ENCODE measurements at places on chromosomes 16 and 17.

DNA sequence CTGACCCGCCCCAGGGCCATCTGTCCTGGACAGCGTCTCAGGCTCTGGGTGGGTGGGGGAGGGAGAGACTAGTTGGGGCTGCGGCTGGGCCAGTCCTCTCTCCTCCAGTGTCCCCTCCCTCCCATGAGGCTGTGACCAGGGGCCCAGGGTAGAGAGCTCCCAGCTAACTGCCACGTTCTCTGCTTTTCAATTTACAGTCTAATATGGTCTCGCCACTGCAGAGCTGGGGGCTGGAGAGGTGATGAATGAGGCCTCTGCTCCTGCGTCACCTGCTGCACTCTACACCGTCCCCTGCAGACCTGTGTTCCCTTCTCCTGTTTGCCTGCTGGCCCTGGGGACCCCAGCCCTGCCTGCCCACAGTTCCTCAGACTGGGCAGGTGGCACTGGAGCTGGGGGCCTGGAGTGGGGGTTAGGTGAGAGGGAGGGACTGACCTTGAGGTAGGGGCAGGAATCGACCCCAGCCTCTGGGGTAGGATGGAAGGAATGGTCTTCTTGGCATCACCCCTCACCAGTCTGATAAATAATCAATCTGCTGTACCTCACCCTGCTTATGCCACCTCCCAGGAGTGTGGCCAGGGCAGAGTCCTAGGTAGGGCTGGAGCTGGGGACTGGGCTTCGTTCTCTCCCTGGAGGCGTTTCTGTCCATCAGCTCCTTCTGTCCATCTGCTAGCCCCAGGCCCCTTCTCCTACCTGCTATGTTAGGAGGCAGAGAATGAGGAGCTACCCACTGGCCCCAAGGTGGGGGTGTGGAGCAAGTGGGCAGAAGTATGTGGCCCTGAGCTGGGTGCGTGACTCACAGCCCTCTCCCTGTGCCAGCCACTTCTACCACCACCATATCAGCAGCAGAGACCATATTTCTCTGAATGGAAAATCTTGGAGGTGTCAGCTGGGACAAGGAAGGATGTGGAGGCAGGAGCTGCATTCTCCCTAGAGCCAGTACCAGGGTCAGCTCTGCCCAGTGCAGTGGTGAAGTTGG is 12.9 kb downstream of the SEZ6 start:
- no peak for DNase-seq

DNA sequence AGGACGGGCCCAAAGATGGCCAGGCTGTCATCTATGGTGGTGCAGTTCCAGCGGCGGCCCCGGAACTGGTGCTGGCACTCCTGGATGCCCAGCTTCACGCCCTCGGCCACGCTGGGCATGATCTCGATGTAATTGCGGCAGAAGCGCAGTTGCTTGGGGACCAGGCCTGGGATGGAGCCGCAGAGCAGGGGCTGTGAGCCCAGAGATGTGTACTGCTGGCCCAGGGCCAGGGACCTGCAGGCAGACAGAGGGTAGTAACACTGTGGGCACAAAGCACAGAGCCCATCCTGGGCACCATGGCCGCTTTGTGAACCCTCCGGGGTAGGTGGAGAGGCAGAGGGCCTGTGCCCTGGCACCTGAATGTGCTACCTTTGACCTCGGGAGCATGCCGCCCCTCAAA is 44.8 kb downstream of the WNT3 start:
- DNase-seq, result no peak

DNA sequence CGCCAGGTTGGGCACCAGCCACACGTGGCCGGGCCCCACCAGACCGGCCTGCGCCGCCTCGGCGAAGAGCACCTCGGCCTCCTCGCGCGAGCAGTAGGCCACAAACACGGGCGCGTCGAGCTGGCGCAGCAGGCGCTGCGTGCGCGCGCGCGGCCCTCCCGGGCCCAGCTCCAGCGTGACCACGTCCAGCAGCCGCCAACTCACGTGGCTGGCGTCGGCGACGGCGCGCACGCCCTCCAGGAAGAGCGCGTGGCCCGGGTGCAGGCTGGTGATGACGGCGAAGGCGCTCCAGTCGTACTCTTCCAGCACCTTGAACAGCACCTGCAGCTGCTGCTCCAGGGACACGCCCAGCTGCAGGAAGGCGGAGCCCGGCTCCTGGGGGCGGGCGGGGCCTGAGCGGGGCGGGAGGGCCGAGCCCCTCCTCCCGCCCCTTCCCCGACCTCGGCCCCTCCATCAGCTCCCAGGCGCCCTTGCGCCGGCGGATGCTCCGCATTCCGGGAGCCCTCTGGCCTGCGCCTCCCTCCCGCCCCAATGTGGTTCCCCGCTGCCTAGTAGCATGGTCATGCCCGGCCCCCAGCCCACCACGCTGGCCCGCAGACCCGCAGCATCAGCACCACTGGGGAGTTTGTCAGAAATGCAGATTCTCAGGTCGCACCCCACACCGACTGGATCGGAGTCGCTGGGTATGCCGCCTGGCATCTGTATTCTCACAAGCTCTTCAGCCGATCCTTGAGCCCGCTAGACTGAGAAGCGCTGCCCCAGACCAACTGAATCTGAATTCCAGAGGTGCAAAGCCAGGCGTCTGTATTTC is 7.2 kb downstream of the GRIN2C start:
- DNase-seq, result no peak

DNA sequence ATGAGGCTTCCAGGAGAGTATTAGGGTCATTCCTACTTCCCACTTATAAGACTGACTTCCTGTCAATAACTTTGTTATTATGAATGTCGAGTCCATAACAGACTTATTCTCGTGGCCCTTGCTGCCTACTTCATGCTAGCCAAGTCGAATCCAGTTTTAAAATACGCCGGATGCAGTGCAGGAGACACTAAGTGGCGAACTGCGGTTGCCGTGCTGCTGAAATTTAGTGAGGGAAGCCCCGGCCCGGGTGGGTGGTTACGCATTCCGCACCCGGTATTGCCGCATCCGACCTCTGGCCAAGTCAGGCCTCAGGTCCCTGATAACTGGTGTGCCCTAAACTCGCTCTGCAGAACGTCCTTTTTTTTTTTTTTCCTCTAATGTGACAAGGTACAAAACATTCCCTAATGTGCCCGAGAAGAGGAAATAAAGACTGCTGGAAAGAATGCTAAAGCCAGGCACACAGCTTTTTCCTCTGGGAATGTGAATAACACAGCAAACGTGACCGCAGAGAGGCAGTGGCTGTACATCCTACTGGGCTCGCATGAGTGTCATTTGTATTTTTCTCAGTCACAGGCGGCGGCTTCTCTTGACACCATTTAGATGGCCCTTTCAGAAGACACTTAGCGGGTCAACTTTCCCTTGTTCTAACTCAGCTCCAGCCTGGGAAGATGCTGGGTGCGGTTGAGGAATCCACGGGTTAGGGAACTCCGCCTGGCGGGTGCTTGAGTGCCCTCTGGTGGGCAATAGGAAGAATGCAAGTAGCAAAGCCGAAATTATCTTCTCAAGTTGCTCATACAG is 7.1 kb upstream of the AKTIP start:
- peak; percentile 79 for DNase-seq

DNA sequence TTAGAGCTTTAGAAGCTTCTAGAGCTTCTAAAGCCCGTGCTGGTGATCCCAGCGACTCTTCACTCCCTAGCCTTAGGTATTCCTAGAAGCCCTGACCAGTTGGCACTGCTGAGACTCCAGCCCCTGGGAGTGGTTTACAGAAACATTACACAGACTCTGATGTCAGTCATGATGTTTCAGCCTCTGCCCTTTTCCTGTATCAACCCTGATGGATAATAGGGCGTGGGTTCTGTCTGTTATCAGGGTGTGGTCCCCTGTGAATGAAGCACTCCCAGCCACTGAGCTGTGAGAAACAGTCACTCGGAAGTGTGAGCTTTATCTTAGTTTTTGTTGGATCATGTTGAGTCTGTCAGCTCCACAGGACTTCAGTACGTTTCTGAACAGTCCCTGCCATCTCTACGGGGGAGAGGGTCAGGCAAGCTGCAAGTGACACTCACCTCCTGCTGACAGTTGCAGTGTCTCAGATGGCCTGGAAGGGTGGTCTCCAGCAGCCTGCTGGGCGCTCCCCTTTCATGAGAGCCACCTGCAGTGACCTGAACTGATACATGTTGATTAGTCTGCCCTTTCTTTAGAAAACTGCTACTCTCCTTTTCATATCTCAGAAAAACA is 12.8 kb downstream of the GOSR2 start:
- DNase-seq, result no peak

DNA sequence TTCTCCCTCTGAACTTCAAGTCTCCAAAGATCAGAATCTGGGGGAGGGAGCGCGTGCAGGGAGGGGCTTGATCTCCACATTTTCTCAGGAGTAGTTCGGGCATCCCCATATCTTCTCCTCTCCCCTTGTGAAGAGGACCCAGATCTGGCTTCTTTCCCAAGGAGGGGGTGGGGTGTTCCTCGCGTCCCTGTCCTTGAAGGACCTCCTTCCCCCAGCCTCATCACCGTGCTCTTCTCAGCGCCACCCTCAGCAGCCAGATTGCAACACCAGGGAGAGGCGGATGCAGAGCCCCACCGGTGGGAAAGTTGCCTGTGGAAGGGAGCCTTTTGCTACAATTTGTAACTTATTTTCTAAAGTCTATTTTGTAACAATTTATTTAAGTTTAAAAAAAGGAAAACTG is 5.7 kb downstream of the PRSS53 start:
- no peak for DNase-seq
